Left colon (tissue), 2 donors: ENCODE measurements at places on chromosomes 2 and 18. TPM values are rescaled to one million over a fixed set of nuclear protein-coding genes. Genes with fewer than 3 reads are reported as not detected.

DNA sequence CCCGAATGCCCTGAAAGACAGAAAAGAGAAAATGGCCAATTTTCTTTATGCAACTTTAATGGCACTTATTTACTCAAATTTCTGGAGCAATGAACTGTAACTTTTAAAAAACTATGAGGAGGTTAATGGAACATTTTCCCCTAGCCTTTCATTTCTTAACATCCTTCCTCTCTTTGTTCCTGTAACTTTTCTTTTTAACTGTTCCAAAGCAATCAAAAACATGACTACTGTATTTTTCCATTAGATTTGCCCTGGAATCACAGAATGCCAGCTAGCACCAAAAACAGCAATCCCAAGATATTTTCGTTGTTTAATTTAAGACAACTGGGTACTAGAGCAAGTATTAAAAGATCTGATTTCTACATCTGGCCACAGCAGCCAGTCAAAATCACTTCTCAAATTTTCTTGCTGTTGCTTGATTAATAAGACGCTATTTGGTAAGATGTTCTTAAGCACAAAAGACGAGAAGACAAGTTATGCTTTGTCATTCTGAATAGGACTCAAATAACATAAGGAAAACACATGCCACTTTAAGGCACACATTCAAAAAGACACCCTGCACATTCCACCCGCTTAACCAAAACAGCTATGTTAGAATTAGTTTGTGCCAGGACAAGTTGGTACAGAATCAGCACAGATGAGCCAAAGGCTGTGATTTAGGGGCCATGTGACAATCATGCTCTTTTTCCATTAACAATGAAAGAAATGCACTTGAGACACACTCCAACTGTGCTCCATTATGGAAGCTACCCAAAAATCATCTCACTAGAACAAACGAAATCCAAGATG lies 3.6 kb downstream of the STARD7 start:
- no peak for DNase-seq

The C1QL2 gene
- total RNA-seq: not detected

GRCh38 chr2:168643979-168644378 lies 158.5 kb upstream of the NOSTRIN start:
- no peak for DNase-seq

GRCh38 chr2:233051241-233052149 lies 8.6 kb upstream of the INPP5D start:
- DNase-seq: no peak

The UGT1A4 gene
- 4.0 TPM for total RNA-seq

The SIX2 gene
- not detected for total RNA-seq

- DNase-seq: no peak
Measured at GRCh38 chr2:66539452-66539851, 104.5 kb downstream of the MEIS1 start.

- no peak for DNase-seq
Measured at GRCh38 chr2:48696881-48697280, 58.6 kb downstream of the LHCGR start.

The TXNDC2 gene
- total RNA-seq: not detected

The RAB27B gene
- total RNA-seq: 9.7 TPM

The CPO gene
- total RNA-seq: not detected

The VWA3B gene
- total RNA-seq: 2.9 TPM

- DNase-seq: no peak
Measured at GRCh38 chr2:3288470-3289170, 89.0 kb downstream of the EIPR1 start.

- no peak for DNase-seq
Measured at GRCh38 chr2:3325458-3326181, 52.0 kb downstream of the EIPR1 start.

- DNase-seq: no peak
Measured at GRCh38 chr2:239586651-239587310, 186.0 kb upstream of the HDAC4 start.

The ARHGEF33 gene
- 0.37 TPM for total RNA-seq

The PLGLB1 gene
- total RNA-seq: 1.9 TPM

The CXCR2 gene
- 0.18 TPM for total RNA-seq

The TM4SF20 gene
- total RNA-seq: 54.3 TPM

The EVX2 gene
- total RNA-seq: not detected

DNA sequence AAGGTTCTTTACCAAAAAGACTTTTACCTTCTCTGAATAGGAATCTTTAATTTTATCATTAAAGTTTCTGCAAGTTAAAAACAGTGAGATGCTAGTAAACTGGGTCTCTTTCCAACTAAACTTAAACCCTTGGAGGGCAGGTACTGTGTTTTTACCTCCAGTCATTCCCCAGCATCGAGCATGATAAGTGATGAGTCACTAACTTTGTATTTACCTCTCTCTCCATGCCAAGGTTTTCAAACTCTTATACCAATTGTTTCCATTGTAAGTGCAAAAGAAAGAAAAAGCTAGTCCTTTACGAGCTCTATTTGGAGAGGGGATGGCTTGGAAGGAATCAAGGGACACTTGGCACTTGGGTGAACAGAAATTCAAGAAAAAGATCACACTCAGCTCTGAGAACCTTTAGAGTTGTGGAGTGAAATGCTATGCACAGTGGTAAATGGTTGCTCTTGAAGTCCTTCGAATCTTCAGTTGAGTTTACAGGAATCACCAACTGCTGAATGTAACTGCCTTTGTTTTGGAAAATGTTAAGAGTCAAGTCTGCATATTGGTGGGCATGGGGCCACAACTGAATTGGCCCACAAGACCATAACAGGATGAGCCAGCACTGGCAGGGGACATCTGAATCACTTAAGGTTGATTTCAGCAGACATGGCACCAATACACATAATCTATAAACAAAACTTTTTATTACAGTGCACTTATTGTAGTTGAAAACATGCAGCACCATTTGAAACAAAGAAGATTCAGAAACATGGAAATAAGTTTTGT lies 8.3 kb upstream of the RBM43 start:
- DNase-seq: no peak

GRCh38 chr2:215531284-215531683 lies 95.4 kb upstream of the FN1 start:
- DNase-seq: no peak

DNA sequence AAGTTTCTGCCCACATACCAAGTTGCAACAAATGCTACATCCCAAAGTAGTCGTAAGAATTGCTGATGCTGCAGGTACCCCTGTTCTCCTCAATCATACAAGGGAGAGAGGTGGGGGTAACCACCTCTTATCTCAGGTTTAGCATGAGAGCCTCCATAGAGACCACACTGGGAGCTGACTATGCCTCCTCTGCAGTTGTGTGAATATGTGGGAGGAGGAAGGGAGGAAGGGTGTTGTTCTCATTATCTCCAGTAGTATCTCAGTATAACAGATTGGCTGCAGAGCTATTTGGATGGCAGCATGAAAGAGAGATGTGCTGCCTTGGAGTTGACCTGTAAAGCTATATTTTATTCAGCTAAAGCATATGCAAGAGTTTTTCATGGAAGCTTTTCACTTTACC lies 690.7 kb downstream of the KCNJ3 start:
- no peak for DNase-seq

- no peak for DNase-seq
Measured at GRCh38 chr2:8174641-8175257, 507.1 kb upstream of the ID2 start.

The PRR30 gene
- total RNA-seq: not detected

The SKA1 gene
- 1.0 TPM for total RNA-seq

- no peak for DNase-seq
Measured at GRCh38 chr2:54878182-54878581, 154.7 kb downstream of the EML6 start.

DNA sequence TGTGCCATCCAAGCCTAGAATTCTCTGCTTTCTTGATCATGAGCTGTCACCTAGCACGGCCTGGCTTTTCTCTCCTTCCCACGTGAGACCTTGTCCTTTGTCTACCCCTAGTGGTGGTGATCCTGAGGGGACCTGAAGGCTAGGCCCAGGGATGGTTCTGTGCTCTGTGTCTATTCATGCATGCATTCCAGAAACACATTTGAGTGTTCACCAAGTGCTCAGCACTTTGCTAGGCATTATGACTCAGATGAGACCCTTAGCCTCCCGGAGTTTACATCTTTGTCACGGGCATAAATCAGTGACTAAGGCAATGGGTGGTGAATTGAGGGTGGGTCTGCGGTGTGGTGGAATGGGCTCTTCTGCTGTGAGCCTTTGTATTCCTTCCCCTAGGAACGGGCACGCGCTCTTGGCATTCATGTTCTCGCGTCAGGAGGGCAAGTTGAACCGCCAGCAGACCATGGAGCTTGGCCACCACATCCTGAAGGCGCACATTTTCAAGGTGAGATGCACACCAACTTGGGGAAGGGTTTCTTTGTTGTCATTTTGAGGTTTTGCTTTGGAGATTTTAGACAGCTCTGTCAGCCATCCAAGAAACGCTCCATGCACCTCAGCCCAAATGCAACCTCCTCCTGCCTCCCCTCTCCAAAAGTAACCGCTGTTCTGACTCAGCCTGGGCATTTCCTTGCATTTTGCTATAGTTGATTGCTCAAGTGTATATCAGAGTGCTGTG lies 100.9 kb downstream of the WDSUB1 start:
- DNase-seq: no peak

DNA sequence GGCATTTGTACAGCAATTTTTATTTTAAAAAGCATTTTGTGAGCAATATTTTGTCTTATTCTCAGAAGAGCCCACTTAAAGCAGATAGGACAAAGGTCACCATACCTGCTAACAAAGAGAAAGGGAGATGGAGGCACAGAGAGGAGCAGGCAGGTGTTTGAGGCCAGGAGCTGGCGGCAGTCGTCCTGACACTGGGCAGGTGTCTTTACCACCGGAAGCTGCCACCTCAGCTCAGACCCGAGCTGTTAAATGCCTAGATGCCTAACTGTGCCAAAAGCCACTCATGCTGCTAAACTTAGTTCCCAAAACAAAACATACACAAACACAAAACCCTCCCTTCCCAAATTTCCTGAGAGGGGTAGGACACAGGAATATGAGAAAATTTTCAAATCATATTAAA lies 120.9 kb downstream of the CNTNAP5 start:
- no peak for DNase-seq

DNA sequence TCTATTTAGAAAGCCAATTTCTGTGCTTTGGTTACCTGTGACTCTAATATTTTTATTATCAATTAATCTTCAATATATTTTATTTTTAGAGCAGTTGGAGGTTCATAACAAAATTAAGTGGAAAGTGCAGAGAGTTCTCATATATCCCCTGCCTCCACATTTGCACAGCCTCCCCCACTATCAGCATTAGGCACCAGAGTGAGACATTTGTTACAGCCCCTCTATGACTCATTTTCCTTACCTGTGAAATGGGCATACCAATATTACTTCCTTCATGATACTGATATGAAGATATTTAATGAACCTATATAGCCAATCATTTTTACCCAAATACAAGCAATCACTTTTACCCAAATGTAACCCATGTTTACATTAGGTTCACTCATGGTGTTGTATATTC lies 34.0 kb upstream of the CYTIP start:
- DNase-seq: no peak

DNA sequence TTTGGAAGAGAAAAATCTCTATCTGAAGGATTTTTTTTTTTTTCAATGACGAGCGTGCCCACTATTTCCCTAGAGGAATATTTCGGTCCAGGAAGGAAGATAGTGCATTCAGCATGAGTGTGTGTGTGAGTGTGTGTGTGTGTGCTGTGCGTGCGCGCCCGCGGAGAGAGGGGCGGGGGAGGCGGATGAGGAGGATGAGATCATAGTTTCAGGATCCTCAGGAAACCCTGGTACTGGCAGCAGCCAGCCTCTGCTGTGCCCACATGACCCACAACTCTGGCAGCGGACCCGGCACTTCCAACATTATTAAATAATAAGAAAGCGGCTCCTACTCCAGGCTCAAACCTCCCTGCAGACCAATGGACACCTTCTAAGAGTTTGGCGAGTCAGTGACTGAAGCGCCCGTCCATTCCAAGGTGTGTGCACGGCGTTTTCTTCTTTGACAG lies 217.0 kb upstream of the DTNA start:
- DNase-seq: peak; percentile 68

The BOD1L2 gene
- not detected for total RNA-seq

DNA sequence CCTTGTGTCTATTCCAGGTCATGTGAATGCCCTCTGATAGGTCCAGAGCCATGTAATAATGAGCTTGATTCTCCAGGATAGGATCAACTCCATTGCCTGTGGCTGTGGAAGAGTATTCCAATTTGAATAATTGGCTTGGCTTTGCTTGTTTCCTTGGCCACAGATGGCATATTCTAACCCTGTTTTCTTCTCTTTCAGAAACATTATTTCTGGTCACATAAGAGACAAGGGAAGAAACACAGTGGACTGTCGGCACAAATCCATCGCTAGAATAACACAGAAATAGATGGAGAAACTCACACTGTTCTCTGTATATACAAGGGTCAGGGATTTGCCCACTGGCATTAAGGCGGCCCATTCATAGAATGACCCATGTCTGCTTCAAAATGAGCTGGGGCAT lies 278.4 kb upstream of the CCDC68 start:
- DNase-seq: no peak

The REG1A gene
- total RNA-seq: 7.9 TPM

DNA sequence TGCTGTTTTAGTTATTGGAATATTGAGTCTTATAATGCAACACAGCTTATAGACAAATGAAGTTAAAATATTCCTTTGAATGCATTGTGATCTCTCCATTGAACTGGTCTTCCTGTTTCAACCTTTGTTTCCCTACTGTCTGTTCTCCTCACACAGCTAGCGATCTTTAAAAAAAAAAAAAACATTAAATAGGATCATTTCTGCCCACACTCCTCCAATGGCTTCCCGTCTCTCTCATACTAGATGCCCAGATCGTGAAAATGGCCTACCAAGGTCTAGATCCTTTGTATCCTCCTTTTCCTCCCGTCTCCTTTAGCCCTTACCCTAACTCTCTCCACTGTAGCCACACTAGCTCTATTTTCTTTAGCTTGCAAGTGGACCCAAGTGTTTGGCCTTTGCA lies 2.4 kb downstream of the FAM171B start:
- DNase-seq: no peak

DNA sequence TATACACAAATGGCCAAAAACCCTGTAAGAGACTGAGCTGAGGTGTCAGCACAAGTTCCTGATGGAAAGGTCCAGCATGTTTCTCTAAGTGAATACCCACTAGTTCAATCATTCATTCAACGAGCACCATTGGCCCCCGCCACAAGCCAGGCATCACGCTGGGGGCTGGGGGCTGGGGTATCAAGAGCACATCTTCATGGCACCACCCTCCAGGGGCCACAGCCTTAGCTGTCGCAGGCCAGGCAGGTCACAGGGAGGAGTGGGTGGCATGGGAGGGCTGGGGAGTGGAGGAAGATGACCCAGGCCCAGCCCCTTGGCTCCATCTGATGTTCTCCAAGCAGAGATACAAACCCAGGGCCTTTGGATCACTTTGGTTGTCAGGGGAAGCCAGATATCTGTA lies 97.9 kb downstream of the ACKR3 start:
- DNase-seq: no peak

The PLA2R1 gene
- total RNA-seq: 11.4 TPM

The PRKAG3 gene
- total RNA-seq: not detected
